H4 (cell line): ENCODE measurements at places on chromosomes 12 and 14.

- peak; percentile 39 for DNase-seq
Observed at GRCh38 chr12:110270125-110270962, 10.7 kb upstream of the ATP2A2 start.

DNA sequence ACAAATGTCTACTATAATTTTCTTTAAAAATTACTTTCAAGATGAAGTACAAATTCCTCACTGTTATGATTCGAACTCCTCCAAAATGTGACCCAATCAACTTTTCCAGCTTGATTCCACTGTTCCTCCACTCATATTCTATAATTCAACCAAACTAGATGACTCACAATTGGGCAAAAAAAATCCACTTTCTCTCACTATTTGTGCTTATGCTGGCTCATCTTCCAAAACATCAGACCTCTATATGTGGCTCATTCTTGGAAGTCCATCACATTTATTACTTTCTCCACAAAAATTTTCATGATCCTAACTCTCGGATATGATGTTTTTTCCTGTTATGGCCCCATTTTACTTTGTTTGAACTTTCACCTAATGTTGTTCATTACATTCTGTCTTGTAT, 26.9 kb upstream of the RXYLT1 start:
- no peak for DNase-seq

DNA sequence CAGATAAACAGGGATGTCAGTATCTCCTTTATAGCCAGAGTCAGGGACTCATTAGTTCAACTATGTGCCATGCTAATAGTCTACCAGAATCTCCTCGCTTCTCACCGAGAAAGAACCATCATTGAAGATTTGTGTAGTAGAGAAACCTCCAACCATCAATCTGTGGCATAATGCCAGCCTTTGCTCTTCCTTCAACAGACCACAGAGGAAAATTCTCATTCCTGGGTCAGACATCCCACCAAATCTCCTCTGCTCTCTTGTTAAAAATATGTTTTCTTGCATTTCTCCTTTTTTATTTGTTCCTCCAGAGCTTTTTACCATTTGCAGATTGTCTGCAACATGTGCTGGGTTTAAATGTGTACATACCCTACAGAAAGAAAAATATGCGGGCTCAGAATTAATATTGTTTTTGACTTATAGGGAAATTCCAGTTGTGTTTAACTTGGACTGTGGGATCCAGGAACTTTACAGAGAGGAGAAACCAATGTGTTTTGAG, 64.9 kb downstream of the LLPH start:
- peak; percentile 17 for DNase-seq

GRCh38 chr12:77782034-77782433, 48.7 kb upstream of the NAV3 start:
- no peak for DNase-seq

- DNase-seq, result peak; percentile 96
Observed at GRCh38 chr12:124745891-124746570, 117.6 kb downstream of the SCARB1 start.

- no peak for DNase-seq
Observed at GRCh38 chr14:89466944-89467343, 49.9 kb upstream of the FOXN3 start.

GRCh38 chr14:104576232-104576969, 3.2 kb upstream of the C14orf180 start:
- DNase-seq, result no peak

DNA sequence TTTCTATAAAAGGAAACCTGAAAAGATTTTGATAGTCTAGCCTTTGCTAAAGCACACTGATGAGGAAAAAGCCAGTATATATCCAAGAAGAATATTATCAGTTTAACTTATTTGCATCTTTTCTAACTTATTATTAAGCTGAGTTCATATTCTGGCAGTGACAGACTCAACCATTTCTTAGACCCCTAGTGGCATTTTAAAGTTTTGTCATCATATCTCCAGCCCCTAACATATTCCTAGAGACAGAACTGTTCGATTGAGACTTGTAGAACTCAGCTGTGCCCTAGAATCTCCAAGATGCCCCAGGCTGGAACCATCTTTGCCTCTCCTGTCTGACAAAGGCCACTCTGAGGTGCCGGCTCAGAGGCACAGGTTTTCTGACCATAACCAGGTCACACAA, 365.6 kb downstream of the NELL2 start:
- DNase-seq, result no peak

GRCh38 chr14:102568115-102568614, 24.3 kb upstream of the RCOR1 start:
- DNase-seq, result no peak

DNA sequence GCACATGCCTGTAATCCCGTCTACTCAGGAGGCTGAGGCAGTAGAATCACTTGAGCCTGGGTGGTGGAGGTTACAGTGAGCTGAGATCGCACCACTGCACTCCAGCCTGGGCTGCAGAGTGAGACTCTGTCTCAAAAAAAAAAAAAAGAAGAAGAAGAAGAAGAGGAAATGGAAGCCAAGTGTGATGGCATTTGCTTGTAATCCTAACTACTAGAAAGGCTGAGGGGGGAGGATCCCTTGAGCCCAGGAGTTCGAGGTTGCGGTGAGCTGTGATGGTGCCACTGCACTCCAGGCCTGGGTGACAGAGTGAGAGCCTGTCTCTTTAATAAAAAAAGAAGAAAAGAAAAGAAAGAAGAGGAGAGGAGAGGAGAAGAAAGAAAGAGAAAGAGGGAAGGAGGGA, 52.1 kb downstream of the LGMN start:
- DNase-seq, result no peak

GRCh38 chr12:106527356-106527755, 55.4 kb upstream of the RFX4 start:
- no peak for DNase-seq

DNA sequence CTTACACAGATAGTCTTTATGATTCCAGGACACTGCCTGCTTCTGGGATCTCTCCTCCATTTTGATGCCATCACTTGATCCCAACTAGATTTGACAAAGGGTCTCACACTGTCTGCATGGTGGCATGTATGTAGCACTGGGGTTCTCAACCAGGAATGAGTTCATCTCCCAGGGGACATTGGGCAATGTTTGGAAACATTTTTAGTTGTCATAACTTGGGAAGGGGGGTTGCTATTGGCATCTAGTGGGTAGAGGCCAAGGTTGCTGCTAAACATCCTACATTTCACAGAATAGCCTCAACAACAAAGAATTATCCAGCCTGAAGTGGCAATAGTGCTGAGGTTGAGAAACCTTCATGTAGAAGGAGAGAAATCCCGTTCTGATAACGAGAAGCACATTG, 376.2 kb downstream of the DPF3 start:
- DNase-seq, result no peak

- no peak for DNase-seq
Observed at GRCh38 chr12:52533686-52534470, 13.7 kb upstream of the KRT5 start.

GRCh38 chr12:31507966-31508365, 83.0 kb downstream of the DENND5B start:
- DNase-seq, result no peak

GRCh38 chr12:124740691-124741137, 123.0 kb downstream of the SCARB1 start:
- peak; percentile 59 for DNase-seq

DNA sequence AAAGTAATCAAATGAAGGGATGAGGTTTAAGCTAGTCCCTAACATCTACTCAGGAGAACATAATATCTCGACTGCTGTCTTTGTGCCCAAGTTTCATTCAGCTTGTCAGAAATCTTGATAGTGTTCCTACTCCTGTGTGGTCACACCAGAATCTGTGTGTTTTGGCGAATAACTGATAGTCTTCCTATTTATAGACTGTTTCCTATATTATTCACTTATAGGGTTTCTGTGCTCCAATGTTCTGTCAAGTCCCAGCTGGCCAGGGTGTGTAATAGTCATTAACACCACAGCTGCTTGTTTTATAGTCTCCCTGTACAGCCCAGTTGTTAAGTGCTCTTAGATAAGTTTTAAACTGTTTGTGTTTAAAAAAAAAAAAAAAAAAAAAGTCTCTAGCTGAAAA, 45.9 kb downstream of the GPR135 start:
- DNase-seq, result no peak

DNA sequence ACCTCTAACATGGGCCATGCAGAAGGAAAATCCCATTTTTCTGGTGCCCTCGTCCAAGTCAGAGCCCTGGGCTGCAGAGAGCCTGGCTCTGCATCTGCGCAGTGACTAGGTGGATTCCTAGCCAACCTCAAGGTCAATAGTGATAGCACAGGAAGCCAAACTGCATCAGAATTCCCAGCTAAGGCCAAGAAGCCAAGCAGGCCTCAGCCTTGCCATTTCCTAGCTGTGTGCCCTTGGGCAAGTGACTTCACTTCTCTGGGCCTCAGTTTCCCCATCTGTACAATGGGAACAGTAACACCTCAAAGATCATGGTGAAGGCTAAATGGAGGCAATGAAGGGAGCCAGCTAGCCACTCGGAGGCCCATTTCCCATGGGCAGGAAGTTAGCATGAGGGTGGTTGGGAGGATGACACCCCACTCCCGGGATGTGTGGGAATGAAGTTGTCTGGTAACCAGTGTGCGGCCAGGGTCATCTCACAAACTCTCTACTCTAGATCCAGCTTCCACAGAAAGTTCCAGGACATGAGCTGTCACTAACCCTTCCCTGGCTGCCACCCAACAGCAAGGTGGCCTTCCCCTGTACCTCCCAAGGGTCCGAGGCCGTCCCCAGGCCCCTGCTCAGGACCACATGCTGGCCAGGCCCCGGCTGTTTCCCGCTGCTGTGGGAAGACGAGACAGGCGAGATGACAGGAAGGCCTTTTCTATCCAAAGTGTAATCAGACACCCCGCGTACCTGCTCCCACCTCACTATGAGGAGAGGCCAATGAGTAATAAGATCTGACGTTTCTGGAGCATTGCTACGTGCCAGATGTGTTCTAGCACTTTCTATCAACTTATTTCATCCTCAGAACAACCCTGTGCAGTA, 125.7 kb downstream of the SCARB1 start:
- DNase-seq, result no peak

GRCh38 chr14:94472842-94473241, 3.2 kb downstream of the SERPINA9 start:
- no peak for DNase-seq

DNA sequence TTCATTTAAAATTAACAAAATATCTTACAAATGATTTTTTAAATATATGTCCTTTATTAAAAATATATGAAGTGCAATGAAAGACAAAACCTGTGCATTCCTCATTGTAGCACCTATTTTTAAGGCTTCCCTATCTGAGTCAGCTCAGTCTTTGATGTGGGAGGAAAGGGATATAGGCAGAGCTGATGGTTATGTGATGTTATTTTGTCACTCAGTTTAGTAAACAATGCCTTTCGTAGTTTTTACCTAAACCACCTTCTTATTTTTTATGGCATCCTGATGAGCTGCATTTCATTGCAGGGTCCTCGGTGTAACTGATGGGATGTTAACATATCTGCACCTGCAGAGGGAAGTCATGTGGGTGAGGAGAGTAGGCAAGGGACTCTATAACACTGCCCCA, 58.9 kb upstream of the FRMD6 start:
- DNase-seq, result no peak

DNA sequence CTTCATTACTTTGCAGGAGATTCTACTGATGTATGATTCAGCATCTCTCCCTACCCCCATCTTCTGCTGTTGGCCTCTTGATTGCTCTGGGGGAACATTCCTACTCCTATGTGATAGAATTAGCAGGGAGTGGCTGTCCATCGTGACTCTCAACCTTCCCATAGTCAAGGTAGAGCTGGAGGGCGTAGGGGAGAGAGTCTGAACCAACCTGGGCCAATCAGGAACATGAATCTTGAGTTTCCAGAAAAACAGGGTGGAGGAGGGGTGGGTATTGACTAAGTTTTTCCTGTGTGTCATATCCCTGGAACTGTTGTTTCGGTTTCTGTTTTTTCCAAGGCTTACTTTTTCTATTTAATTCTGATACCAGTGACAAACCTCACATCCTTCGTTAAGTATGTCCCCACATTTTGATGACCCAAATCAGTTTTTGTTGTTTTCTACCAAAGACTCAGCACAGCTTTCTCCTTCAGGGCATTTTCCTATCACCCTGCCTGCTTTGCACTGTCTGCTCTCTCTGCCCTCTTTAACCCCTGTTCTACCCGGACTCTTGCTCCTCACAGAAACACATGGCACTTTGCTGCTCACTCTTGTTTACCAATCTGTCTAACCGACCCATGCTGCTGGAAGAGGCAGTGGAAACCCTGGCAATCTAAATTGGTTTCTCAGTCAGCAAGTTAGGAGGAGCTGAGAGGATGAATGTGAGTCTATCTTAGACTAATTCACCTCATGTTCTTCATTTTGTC, 1428.3 kb downstream of the AACS start:
- DNase-seq, result peak; percentile 69

DNA sequence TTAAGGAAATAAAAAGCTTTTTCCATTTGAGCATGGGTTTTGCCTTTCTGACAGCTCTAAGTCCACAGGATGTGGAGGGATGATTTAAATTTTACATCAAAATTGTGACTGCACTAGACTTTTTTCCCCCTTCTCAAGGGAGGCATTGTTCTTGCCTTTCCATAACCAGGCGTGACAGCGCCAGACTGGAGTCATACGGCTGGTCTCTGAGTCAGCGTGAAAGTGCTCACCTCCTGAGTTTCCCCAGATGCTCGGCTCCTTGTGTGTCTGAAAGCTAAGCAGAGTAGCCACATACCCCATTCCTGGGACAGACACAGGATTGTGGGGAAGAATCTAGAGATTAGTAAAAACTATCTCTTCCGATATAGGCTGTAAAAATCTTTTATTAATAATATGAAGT, 43.1 kb downstream of the SOX5 start:
- DNase-seq, result peak; percentile 79

GRCh38 chr14:95300697-95301526, 18.8 kb downstream of the CLMN start:
- no peak for DNase-seq

DNA sequence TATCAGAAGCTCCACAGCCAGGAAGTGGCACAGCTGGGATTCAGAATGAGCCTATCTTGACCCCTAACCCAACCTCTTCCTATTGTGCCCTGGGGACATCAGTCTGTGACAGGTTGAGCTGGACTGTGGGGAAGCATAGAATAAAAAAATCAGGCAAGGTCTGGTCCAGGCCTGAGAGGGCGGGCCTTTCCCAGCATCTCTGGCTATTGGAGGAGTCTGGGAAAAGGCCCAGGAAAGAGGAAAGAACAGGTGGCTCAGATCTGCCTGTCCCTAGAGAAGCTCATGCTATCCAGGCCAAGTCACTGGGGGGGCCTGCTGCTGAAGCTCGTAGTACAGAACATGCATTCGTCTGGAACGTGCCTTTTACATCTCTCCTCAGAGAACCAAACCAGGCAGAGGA, 100.5 kb downstream of the PPM1H start:
- DNase-seq, result no peak

DNA sequence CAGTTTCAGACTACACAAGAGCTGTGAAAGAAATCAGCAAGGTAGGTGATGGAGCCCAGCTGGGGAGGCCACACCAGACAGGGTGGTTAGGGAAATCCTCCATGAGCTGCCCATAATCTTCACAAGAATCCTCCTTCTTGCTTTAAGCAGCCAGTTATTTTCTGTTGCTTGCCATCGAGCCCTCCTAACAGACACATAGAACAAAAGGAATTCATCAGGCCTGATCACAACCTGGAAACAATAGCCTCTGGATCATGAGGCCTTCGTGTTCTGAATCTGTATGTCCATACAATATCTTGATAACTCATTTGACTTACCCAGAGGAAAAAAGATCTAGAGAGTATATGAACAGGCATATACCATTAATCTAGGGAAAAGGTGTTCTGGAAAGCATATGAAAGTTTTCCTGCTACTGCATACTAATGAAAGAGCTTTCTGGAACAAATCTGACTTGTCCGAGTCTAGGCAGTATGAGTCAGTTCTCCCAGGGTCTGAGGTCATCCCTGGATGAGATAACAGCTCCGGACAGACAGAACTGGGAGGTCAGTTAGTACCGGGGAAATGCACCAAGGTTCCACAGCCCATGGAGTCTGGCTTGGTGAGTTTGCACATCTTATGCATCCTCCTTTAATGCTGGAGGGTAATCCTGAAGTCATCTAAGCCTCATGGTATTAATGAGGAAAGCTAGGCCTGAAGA, 52.8 kb upstream of the ELK3 start:
- DNase-seq, result no peak
